ENCODE measurements at places on chromosomes 12 and 14.

- no peak for DNase-seq
These were observed 64.6 kb downstream of the KIF21A start for GRCh38 chr12:39378341-39378740.

DNA sequence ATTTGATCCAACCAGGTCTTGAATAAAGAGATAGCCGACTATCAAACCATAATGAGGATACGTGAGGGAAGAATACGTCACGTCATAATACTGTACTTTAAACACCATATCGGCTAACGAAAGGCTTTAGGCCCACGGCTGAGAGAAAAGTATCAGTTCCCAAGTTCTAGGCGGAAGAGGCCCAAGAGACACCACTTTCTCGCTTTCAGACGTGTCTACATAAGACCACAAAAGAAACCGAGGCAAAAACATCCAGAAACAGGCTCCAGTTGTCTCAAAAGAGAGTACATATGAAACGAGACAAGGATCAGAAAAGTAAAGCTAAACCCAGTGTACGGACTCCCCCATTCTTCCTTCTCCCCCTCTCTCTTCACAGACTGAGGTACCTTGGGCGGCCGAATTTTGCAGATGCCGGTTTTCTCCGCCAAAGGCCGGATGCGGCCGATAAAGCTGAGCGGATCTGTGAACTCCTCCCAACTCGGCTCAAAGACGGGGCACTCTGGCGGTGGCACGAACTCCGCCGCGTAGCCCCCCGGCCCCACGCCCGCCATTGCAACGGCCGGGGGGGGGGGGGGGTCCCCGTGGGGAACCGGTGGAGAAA lies 479 bp downstream of the KDM5A start:
- DNase-seq = no peak

GRCh38 chr12:64609536-64610078 lies 688 bp upstream of the RASSF3 start:
- DNase-seq = peak; percentile 75

GRCh38 chr14:101947577-101947903 lies 16.8 kb upstream of the DYNC1H1 start:
- DNase-seq = no peak

- DNase-seq = no peak
These were observed 16.3 kb downstream of the ELK3 start for GRCh38 chr12:96210376-96211055.

- no peak for DNase-seq
These were observed 112.9 kb downstream of the LMO3 start for GRCh38 chr12:16492820-16493797.

GRCh38 chr12:108193917-108194316 lies 64.8 kb downstream of the WSCD2 start:
- no peak for DNase-seq

- DNase-seq = no peak
These were observed 93.3 kb downstream of the ATP23 start for GRCh38 chr12:58034712-58035111.

DNA sequence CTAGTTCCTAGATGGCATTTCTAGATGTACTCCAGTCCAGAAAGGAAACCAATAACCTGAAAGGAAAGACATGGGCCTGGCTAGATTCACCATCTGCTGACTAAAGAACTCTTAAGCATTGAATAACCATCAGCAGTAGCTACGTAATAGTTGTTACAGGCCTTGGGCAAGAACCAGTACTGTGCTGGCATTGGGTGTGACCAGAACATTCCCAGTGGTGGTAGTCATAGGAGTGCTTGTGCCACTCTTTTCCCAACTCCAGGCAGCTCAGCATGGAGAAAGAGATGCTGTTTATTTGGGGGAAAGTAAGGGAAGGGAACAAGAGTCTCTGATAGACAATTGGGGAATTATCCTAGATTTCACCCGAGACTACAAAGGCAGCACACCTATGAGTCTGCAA lies 333.3 kb downstream of the SLC16A7 start:
- DNase-seq = no peak

GRCh38 chr14:24397639-24398292 lies 1.0 kb upstream of the NYNRIN start:
- no peak for DNase-seq

DNA sequence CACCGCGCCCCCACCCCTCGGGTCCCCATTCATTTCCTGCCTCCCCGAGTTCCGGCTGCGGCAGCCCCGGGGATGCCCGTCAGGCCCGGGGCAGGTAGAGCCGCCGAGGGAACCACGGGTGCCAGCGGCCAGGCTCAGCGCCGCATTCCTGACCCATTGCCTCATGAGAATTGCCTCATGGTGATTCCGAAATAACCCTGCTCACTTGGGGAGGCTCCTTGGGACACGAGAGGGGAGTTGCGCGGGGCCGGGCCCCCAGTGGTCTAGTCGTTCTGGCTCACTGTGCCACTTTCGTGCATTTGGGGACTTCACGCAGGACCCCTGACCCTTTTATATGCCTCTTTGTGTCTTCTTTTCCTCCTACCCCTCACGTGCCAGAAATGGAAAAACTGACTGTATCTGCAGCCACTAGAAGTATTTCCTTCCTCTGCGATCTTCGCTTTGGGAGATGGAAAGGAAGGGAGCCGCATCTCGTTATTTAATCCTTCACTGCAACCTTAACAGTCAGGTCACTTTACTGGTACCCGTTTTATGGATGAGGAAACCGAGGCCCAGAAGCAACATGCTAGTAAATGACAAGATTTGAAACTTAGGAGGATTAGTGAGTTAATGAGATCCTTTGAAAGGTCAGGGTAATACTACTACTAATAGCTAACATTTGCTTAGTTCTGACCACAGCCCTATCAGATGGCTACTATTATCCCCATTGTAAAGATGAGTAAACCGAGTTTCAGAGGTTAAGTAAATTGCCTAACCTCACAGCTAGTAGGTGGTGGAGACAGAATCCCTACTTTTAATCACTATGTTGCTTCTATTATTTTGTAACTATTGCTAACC lies 768 bp downstream of the PTPN11 start:
- peak; percentile 53 for DNase-seq

GRCh38 chr14:74852922-74853530 lies 22.9 kb downstream of the PROX2 start:
- DNase-seq = no peak

Measured in retina (tissue), 1 donor.